Transverse colon (tissue), 4 donors: ENCODE measurements at places on chromosomes 11 and 22. TPM values are rescaled to one million over a fixed set of nuclear protein-coding genes. Genes with fewer than 3 reads are reported as not detected.

MUC2 gene
- total RNA-seq: 910 TPM

POU2AF3 gene
- 6.0 TPM for total RNA-seq

TMEM45B gene
- total RNA-seq: 192 TPM

OMP gene
- total RNA-seq: 16.0 TPM

CHRNA10 gene
- total RNA-seq: 5.2 TPM

FGF3 gene
- total RNA-seq: not detected

AAMDC gene
- total RNA-seq: not detected

TMEM86A gene
- total RNA-seq: 4.4 TPM

OR5J2 gene
- total RNA-seq: not detected
